ENCODE measurements at places on chromosomes 5 and 9. TPM values are rescaled to one million over a fixed set of nuclear protein-coding genes. Genes with fewer than 3 reads are reported as not detected.

The FREM1 gene
- 0.79 TPM for total RNA-seq

DNA sequence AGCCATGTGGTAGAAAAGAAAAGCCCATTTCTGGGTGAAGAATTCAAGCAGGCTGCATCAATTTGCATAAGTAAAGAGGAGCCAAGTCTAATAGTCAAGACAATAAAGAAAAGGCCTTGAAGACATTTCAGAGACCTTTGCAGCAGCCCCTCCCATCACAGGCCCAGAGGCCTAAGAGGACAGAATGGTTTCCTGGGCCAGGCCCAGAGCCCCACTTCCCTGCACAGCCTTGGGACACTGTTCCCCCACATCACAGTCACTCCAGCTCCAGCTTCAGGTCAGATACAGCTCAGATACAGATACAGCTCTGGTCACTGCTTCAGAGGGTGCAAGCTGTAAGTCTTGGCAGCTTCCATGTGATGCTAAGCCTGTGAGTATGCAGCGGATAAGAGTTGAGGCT lies 29.1 kb downstream of the PLGRKT start:
- DNase-seq: no peak

The SLC25A48 gene
- 3.6 TPM for total RNA-seq

The GDA gene
- total RNA-seq: 0.09 TPM

The PCDHA6 gene
- total RNA-seq: not detected

- no peak for DNase-seq
Measured at GRCh38 chr5:170681013-170681433, 102.5 kb upstream of the GABRP start.
